Substantia nigra (tissue), 51 donors: ENCODE measurements at places on chromosomes 12 and 14.
A peak's percentile ranks its signal among the peaks of the same experiment; 100 is the strongest.

DNA sequence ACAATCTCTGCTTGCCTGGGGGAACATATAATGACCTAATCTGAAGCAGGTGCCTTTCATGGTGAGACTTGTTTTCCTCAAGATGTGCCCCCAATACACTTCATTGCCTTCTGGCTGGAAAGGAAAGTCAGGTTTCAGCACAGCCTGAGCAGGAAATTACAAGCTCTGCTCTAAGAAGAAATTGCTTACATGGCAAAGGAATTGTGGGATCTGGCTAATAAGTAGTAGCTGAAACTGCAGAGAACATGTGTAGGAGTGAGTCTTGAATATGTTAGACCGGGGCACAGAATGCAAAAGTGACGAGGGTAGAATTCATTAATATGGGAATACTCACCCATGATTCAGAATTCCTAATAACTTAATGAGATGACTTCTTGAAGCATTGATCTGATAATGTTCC is 6.3 kb upstream of the CFAP54 start:
- DNase-seq, result no peak

GRCh38 chr14:59125156-59125555 is 63.3 kb upstream of the DAAM1 start:
- no peak for DNase-seq

DNA sequence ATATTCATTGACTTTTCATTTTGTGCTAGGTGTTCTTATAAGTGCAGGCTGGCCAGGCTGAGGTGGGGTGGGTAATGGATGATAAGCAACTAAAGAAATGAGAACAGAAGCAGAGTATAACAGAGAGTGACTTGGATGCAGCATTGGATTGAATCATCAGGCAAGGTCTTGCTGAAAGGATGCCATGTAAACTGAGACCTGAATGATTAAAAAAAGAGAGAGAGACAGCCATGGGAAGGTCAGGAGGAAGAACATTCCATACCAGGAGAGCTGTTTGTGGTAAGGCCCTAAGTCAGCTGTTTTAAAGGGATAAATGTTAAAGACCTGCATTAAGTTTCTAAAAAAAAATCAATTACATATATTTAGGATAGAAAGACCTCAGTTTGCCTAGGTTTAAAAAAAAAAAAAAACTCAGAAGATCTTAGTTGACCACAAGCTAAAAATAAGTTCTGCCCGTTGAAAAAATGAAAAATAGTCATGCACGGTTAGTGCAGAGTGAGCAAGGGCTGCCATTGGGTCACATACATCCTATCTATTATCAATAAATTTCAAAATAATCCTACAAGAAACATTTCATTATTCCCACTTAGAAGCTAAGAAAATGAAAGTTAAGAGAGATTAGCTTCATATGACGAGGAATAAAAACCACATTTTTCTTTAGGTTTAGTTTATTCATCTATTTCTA is 37.2 kb downstream of the IFNG start:
- DNase-seq, result no peak

DNA sequence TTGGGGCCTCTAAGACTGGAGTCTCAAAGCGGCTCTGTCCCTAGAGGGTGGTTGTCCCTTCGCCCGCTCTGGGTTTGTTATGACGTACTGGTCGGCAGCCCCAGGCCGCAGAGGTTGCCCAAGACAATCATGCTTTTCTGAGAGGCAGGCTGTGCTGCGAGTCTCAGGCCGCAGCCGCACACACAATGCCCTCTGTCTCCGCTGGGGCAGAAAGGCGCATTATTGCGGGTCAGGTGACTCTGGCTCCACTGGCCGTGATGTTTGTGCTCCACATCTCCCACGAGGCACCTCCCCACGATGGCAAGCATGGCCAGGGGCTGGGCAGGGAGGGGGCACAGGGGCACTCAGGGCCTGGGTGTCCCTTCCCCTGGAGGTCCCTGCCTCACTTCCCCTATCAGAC is 21.0 kb upstream of the PLEKHG3 start:
- peak; percentile 89 for DNase-seq

DNA sequence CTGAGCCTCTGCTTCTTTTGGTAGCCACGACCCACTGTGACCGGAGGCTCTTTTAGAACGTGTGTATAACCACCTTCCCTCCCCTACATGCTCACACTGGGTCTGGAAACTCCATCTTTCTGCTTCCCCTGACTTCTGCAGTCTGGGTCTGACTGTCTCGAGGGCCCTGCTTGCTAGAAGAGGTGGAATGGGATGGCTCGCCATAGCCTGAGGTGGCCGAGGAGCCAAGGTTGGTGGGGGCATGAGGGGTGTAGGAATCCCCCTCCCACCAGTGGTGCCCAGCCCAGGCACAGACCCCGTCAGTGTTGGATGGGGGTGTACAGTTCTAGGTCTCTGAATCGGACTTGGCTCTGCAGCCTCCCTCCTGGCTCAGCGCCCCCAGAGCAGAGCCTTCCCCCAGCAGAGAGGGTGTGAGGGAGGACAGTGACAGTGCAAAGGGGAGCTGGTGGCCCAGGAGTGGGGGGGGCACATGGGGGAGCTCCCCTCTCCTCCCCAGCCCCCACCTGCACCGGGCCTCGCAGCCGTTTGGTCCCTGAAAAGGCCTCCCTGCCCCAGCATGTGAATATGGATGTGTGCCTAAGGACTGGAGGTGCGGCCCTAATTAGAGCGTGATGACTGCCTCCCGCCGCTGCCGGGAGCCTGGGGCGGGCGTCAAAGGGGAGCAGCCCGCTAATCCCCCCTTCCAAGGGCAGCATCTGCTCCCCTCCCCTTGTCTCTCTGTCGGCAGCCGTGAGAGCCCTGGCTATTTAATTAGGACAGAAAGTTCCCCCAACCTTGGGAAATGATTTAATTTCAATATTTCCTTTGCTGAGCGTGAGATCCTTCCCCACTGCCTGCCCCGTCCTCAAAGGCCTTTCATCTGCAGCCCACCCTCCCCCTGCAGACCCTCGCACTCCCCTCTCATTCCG is 196.2 kb upstream of the C14orf180 start:
- no peak for DNase-seq

DNA sequence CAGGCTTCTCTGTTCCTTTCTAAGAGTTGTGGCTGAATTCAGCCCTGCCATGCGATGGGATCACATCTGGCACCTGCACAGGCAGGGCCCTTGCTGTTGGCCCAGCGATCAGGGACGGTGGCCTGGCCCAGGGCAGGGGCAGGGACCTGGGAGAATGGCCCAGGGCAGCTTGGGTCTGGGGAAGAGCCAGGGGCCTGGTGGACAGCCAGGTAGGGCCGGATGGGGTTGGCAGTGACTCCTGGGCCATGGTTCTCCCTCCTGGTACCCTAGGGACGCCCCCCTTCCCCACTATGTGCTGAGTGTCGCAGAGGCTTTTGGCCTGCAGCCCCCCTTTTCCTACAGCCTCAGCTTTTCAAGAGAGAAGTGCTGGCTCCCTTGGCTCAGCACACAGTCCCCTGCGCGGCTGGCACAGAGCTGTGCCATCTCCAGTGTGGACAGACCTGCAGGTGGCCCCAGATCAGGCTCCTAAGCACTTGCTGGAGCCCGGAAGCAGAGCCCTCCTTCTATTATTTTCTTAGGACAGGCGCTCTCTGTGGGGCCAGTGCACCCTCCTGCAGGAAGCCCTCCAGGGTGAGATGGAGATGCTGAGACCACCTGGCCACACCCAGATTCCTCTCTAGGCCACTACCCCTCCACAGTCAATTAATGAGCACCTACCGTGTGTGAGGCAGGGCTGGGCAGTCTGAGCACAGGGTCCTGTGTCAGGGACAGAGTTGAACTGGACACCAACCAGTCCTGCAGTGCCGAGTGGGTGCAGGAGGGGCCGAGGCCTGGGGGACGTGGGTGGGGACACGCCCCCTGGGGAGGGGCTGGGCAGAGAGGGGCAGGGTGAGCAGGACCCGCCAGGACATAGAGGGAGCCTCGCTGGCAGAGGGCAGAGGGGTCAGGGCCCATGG is 267.6 kb downstream of the ADGRD1 start:
- DNase-seq, result no peak

GRCh38 chr14:101464310-101464983 is 96.8 kb upstream of the DIO3 start:
- DNase-seq, result no peak

GRCh38 chr12:86623267-86623666 is 367.1 kb upstream of the MGAT4C start:
- no peak for DNase-seq

- DNase-seq, result peak; percentile 59
Observed at GRCh38 chr12:53696285-53696654, 20.4 kb upstream of the ATP5MC2 start.

- no peak for DNase-seq
Observed at GRCh38 chr12:65232476-65233077, 45.9 kb upstream of the MSRB3 start.

GRCh38 chr12:105099356-105099755 is 8.2 kb upstream of the WASHC4 start:
- DNase-seq, result no peak

GRCh38 chr12:66976526-66976925 is 292.6 kb upstream of the CAND1 start:
- no peak for DNase-seq

DNA sequence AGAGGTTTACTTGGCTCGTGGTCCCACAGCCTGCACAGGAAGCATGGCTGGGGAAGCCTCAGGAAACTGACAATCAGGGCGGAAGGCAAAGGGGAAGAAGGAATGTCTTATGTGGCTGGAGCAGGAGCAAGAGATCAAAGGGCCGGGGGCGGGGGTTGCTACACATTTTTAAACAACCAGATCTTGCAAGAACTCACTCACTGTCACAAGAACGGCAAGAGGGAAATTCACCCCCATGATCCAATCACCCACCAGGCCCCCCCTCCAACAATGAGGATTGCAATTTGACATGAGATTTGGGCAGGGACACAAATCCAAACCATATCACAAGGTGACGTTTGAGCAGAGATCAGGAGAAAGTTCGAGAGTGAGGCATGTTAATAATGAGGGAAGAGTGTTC is 163.7 kb upstream of the RPH3A start:
- no peak for DNase-seq

DNA sequence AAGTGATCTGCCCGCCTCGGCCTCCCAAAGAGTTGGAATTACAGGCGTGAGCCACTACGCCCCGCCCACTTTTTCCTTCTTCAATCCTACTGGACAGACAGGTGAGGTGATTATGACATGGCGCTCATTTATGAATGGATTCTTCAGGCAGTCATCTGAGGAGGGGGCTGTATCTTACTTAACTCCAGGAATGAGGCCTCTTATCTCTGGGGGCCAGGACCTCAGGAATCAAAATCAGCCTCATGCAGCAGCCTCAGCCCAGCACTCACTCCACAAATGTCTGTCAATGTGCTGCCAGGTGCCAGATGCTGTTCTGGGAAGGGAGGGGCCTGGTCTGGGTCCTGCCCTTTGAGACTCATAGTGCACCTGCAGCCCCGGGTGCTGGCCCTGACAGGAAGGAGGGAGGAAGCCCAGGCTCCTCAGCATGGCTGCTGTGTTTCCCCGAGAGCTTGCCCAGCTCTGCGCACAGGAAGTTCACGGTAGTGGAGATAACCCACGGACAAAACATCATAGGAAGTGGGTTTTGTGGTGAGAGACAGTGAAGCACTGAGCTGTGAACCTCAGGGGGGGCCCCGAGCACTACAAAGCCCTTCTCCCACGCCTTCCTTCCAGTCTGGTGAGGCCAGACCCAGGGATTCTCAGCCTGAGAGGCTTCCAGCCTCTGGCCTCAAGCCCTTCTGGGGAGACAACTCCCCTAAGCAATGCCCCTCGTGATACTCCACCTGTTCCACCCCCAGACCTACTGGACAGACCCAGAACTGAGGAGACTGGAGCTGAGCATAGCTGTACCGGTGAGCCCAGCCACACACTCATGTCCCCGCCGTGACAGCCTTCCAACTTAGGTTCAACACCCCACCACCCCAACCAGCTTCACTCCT is 22.3 kb downstream of the GALNT6 start:
- no peak for DNase-seq
